SHP77 treated with DMSO at 0.1 percent for 48 hours (cell line): ENCODE measurements at places on chromosomes 6 and 20.

GRCh38 chr6:1617466-1618310, 8.0 kb downstream of the FOXC1 start:
- DNase-seq: no peak

GRCh38 chr6:56486681-56487080, 156.0 kb downstream of the DST start:
- DNase-seq: no peak

- DNase-seq: no peak
Observed at GRCh38 chr6:158292016-158292415, 20.2 kb upstream of the TULP4 start.

DNA sequence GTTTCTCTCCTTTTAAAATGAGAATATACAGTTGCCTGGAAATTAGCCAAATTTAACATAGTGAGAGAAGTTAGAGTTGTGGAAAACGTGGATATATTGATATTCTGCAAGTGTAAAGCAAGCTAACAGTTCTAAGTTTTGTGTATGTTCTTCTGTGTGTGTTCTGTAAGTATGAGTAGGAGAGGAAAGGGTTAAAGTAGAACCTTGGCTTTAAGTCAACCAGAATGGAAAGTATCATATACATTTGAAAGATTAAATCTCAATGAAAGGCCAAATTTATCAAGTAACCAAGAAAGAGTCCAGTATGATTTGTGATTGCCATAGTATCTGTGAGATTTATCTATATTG, 30.0 kb upstream of the BAG2 start:
- DNase-seq: no peak

DNA sequence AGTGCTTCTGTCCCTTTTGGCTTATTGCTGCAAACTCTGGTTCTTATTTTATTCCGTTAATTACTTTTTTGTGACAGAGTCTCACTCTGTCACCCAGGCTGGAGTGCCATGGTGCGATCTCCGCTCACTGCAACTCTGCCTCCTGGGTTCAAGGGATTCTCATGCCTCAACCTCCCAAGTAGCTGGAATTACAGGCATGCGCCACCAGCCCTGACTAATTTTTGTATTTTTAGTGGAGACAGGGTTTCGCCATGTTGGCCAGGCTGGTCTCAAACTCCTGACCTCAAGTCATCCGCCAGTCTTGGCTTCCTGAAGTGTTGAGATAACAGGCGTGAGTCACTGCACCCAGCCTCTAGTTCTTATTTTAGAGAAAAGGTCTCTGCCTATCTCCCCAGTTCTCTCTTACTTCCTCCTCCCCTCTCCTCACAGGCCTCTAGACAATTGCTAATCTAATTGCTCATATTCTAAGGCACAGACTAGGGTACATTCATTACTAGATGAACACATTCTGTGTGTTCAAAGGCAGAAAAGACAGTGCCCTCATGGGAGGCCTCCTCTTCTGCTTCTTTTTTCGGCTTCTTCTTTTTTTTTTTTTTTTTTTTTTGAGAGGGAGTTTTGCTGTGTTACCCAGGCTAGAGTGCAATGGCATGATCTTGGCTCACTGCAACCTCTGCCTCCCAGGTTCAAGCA, 27.0 kb downstream of the EDEM2 start:
- DNase-seq: no peak

DNA sequence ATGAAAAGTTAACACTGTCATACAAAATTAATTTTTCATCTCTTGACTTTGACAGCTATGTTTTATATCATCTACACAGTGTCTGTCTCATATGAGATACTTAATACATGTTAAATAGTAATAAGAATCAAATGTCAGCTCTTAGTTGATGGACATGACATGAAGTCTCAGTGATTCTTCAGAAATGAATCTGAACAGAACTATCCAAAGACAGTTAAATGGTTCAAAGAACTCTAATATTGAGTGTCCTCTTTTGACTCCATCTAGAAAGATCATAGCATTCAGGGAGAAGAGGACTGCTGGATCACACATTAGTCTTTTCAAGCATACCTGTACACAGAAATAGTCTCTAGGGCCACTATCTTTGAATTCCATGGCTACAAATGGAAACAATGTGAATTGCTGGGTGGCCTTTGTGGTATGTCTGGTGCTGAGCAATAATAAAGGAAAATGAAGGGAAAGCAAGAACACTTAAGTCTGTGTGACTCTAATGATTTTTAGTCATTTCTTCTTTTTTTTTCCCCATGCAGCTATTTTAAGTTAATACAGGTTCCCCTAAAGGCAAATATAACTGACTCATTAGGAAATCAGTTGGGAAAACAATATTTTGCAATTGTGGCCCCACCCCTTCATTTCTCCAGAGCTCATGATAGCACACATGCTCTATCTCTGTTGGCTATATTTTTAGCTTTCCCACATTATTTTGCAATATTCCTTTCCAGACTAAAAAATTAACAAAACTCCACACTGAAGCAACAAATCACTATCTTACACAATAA, 367.5 kb downstream of the GRIK2 start:
- DNase-seq: no peak

DNA sequence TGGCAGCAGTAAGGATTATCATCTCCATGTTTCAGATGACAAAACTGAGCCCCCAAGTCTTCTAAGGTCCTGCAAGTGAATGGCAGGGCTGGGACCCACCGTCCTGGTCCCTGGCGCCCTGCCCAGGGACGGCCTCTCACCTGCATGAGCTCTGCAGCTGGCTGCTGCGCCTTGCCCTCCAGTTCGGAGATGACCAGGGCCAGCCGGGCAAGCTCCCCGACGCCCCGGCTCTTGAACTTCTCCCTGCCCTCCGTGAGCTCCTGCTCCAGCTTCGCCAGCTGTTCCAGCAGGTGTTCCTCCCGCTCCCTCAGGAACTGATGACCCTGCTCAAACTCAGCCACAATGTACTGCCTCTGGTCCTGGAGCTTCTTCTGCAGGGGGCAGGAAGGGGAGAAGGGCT, 16.8 kb downstream of the TRIM26 start:
- no peak for DNase-seq

DNA sequence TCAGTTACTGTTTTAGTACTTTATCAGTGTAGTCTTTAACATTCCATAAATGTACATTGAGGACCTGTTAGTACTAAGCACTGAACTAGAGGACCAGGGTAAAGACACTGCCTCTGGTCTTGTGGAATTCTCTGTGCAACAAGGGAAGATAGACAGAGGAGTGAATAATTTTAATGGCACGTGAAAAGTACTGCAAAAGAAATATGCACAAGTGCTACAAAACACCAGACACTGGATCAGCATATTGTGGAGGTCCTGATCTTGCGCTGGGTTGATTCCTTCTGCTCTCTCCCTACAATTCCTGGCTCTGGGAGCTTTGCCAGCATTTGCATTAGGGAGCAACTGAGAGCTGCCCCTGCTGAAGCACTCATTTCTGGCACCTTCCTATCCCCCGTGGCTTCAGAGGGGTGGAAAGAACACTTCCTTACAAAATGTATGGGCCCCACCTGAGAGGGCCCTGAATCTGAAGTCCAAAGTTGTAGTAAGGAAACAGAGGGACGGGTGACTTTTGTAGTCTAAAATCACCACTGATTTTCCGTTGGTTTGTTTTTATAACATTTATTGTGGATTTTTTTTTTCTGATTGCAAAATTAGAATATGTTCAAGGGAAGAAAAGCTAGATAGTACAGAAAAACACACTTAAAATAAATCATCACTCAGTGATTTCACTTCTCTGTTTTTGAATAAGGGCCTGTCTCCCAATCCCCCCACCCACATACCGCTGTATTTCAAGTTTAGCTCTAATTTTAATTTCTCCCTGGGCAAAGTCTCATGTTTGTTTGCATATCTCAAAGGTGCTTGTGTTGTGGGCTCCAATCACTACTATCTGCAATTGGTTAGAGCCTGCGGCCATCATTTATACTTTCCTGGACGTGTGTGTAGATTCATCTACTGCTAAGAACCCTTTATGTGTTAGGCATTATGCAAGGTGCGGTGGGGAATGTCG, 4.9 kb downstream of the PKIG start:
- DNase-seq: no peak

- DNase-seq: no peak
Observed at GRCh38 chr20:24277196-24277595, 192.2 kb upstream of the SYNDIG1 start.

- DNase-seq: no peak
Observed at GRCh38 chr6:142008016-142008735, 124.5 kb upstream of the GJE1 start.

DNA sequence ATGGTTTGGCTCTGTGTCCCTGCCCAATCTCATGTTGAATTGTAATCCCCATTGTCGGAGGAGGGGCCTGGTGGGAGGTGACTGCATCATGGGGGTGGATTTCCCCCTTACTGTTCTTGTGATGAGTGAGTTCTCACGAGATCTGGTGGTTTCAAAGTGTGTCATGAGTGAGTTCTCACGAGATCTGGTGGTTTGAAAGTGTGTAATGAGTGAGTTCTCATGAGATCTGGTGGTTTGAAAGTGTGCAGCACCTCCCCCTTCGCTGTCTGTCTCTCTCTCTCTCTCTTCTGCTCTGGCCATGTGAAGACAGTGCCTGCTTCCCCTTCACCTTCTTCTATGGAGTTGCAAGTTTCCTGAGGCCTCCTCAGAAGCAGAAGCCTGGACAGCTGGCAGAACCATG, 87.6 kb downstream of the MYLK4 start:
- no peak for DNase-seq

DNA sequence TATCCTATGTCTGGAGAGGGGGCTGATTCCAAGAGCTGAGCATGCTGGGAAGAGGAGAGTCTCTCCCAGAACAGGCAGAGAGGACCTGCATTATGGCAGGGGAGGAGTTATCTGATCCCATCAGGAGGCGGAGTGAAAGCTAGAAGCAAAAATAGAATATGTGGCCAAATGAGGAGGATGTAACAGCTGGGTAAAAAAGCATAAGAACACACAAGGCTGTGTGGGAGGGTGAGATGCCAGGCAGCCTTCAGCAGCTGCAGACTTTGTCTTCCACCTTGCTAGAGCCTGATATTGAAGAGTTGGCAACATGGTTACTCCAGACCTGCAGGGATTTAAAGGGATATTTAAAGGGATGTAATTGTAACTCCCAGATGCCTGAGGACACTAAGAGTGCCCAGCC, 167.1 kb downstream of the PTPRT start:
- no peak for DNase-seq

DNA sequence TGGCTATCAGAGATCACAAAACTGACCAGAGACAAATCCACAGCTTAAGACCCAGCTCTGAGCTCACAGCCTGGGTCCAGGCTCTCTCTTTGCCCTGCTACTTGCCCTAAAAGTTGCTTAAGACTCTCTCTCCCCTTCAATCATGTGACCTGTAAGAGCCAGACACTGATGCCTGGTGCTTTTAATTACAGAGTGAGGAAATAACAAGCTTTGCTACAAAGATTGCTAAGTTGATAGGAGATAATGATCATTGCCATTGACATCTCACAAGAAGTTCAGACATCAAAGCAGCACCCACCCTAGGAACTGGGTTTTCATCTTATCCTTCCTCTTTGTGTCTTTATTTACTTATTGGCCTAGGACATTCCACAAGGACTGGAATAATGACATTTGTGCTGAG, 125.9 kb upstream of the CD93 start:
- no peak for DNase-seq

DNA sequence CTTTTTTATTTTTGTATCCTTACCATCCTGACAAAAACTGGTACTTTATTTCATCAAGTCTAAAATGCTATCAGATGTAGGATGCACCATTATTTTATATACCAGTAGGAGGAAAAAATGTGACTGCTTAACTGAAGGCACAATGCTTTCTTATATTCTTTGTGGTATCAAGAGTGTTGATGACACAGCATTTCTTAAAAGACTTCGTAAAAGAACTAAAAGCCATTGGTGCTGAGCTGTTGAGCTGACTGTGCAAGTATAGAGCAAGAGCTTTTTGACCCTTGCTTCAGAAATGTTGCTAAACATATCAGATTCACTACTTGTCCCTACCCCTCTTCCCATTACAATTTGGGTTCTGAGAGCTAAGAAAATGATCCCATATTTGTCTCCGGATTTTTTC, 17.5 kb downstream of the SF3B5 start:
- no peak for DNase-seq

GRCh38 chr6:48764286-48765044, 653.5 kb upstream of the PTCHD4 start:
- no peak for DNase-seq
